ENCODE measurements at places on chromosomes 6 and 20.

- peak; percentile 70 for DNase-seq
Observed at GRCh38 chr6:22145823-22146677, 150.8 kb downstream of the PRL start.

DNA sequence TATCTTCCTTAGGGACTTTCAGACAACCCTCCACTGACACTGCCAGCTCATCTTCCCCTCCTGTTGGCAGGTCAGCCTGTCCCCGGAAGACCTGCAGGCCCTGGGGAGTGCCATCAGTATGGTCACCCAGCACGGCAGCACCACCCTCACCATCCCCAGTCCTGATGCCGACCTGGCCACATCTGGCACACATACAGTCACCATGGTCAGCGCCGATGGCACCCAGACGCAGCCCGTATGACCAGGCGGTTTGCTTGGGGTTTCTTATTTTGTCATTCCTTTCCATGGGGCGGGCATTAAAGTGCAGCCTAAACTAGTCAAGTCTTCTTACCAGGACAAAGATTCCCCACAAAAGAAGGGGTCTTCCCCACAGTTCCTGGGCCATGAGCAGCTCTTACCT is 3.9 kb upstream of the DEF6 start:
- DNase-seq = no peak

DNA sequence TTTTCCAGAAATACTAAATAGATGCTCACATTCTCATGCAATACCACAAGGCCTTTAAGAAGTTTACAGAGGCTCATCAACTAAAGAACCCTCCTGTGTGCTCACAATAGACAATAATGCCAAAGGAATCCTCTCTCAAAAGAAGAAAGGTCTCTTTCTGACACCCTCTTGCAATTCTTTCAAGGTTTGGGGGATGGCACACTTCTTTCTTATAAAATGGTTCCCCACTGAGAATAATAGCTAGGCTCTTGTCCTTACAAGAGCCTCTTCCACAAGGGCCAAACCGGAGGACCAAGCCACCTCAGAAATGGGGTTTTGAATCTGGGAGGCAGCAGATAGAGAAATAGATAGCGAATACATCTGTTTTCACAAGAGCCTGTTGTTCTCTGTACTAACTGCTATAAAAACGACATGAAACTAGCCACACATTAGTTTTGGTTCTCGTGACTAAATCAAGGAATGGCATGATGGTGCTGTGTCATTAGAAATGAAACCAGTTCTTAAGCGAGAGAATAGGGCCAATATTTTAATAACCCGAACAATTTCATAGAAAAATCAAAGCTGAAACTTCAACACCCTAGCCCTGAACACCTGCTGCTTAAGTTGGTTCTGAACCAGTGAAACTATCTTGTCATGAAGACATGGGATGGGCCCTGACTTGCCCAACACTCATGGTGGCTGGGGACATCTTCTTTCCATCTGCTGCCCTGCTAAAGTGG is 81.1 kb downstream of the PRDM1 start:
- DNase-seq = no peak

DNA sequence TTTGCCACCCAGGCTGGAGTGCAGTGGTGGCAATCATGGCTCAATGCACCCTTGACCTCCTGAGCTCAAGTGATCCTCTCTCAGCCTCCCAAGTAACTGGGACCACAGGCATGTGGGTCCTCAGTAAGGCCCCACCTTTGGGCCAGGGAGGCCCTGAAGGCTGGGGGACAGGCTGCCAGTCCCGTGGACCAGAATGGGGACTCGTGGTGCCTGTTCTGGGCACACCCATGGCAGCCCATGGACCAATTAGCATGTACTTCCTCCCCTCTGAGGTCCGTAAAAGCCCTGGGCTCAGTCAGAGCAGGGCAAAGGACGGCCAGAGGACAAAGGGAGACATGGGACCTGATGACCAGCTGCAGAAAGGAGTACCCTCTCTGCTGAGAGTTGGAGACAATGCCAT is 1590.8 kb downstream of the KHDRBS2 start:
- DNase-seq = no peak

GRCh38 chr6:125791820-125792165 is 1.0 kb downstream of the NCOA7 start:
- no peak for DNase-seq

DNA sequence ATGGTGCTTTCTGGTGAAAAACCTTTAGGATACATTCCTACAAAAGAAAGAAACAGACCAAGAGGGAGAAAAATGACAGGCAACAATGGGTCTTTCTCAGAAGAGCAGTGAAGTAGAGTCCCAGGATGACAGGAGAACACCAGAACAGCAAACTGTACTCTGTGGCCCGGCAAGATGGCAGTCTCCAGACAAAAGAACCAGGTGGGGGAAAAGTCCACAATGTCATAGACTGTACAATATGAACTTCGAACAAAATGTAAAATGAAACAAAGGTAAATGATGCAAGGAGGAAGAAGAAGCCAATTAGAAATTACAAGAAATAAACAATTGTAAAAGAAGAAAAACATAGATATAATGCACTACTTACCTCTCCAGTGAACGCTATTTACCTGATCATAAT is 23.2 kb upstream of the HSF2 start:
- DNase-seq = no peak

GRCh38 chr6:76247527-76247926 is 175.1 kb upstream of the IMPG1 start:
- DNase-seq = no peak

GRCh38 chr6:98041921-98042320 is 758.9 kb upstream of the MMS22L start:
- DNase-seq = no peak

DNA sequence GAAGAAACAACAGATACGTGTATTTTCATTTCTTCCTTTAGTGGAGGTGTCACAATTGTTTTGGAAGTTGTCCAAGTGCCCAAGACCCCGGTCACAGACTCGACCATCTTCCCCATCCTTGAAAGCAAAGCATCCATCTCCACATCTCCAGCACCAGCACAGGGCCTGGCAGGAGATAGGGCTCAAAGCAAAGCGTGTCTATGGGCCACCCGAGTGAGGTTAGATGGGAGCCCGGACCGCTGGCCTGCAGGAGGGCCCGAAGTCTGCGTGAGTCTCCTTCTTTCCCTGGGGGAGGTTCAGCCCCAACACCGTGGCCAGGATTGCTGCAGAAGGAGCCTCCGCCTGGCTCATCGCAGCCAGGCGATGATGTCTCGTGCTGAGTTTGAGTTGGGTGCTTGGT is 83.5 kb upstream of the SULF2 start:
- DNase-seq = no peak

DNA sequence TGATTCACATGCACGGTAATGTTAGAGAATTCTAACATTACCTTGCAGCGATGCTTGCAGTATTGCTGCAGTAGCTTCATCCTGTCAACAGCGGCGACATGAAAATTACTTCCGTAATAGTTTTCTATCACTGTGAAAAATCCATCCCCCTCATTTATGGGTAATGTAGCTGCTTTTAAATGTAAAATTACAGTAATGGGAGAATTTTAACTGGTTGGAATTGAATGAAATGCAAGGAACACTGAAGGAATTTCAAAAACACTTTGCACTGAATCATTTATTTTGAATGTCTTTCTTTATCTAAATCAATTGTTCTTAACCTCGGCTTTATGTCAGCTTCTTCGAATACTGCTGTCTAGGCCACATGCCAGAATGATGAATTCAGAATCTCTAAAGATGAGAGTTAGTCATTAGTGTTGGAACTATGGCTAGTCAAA is 102.4 kb upstream of the HIVEP1 start:
- DNase-seq = no peak

DNA sequence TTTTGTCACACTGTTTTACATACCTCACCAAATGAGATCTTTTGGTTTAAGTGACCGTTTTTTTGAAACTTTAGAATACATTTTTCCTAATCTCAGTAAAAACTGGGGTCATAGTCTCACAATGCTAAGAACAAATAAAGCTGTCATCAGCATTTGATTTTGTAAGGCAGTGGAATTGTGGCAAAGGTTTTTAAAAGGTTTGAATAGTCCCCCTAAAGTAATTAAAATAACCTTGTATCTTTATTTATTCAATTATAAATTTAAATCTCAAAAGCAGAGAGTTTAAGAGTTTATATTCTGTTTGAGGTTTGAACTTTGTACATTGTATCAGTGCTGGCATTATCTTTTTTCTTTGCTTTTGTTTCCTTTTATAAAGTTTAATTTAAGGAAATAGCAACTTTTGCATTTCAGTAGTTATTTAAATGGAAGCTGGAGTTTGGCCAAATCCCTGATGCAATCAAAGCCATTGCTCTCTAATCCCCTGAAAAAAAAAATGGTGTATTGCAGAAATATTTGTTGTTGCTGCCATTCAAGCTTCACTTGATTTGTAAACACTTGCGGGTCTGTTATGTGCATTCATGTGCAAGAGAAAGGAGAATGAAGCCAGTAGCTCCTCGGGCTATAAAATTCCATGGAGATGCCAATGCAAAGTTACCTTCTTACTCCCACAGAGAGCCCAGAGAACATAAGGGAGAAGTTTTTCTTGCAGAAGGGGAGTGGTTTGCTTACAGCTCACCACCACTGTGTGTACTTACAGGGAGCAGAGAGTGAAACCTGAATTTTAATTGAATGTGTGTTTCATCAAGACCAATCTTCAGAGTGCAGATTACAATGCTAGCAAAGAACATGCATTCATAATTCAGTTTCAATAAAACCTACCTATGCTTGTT is 391.8 kb downstream of the ARHGAP18 start:
- DNase-seq = peak; percentile 77

DNA sequence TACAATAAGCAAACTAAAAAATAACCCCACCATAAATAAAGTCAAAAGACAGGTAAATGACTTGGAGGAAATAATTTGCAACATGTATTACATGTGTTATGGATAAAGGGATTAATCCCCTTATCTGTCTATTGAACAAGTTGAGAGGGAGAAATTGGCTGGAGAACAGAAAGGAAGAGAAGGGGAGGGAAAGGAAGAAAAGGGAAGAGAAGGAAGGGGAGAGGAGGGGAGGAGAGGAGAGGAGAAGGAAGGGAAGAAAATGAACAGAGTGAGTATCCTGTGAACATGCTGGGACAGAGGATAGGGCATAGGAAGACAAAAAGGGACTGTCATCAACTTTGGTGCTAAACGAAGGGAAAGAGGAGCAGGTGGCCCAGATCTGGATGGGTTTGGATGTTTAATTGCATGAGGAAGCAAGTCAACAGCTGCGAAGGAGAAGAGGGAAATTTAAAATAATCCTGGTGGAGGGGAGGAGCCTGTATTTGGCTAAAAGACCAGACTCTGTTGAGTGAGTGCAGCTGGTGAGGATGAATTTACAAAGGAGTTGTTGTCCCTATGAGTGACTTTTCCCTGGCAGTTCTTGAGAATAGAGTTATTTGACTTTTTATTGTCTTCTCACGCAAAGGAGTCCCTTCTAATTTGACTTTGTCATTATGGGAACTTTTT is 14.2 kb upstream of the SHLD1 start:
- peak; percentile 14 for DNase-seq

- DNase-seq = no peak
Observed at GRCh38 chr20:58567437-58567836, 52.2 kb upstream of the APCDD1L start.

DNA sequence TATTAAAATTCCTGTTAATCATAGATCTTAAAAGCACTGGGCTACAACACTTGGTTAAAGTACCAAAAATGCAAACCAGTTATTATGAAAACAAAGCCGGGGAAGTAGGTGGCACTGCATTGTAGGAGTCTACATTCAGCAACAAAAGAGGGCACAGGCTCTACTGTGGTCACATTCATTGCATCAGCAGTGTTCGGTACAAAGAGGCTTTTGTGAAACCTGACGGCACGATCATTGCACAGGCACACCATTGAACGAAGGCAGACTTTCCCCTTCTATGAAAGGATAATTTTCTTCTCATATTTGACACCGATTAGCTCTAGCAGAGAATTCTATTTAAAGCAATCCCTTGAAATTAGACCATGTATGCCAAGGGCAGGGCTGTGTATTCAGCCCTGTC is 44.6 kb upstream of the AGPAT4 start:
- no peak for DNase-seq

DNA sequence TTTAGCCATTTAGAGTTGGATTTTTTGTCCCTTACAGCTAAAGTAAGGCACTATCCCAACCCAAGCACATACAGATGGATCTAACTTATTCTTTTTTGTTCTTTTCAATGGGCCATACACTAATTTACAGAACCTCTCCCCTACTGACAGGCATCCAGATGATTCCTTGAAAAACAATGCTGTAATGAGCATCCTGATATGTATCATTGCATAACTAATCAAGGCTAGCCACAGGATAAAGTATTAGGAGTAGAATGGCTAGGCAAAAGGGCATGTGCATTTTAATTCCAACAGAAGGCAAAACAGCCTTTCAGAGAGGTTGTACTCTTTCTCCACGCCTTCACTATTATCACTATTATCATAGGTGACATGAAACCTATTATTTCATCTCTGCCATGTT is 54.1 kb downstream of the ELOVL5 start:
- DNase-seq = no peak

DNA sequence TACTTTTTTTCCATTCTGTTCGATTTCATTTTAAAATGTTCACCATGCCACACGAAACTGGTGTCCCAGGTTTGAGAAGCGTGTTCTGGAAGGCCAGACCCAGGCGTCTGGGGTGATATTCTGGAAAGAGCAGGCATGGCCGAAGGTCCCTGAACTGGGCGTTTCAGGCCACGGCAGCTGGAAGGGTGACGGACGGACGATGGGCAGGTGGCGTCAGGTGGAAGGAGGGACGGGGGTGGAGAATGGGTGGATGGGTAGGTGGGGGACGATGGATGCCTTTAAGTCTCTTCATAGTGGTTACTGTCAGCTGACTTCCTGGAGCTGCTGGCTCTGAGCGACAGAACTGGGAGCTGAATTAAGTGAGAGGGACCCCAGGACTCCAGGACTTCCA is 44.6 kb downstream of the CDH4 start:
- DNase-seq = no peak

GRCh38 chr6:20365456-20365855 is 36.2 kb upstream of the E2F3 start:
- DNase-seq = no peak

DNA sequence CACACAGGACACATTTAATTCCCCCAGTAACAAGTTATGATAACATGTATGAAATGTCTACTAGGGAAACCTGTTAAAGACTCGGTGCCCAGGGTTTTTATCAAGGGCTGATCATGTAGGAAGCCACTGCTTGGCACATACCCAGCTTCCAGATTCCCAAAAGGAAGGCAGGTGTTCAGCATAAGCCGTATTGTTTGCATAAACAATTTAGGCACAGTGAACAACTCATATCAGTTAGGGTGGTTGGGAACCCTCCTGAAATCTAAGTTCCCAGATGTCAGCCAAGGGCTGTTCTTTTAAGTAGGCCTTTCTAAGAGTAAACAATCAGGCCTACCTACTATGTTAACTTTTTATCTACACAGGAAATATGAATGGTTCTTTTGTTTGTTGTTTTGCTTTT is 74.1 kb downstream of the ASXL1 start:
- DNase-seq = no peak

GRCh38 chr6:28315628-28316027 is 20.3 kb downstream of the ZSCAN31 start:
- no peak for DNase-seq

GRCh38 chr6:53439556-53439955 is 90.8 kb upstream of the ELOVL5 start:
- DNase-seq = no peak

DNA sequence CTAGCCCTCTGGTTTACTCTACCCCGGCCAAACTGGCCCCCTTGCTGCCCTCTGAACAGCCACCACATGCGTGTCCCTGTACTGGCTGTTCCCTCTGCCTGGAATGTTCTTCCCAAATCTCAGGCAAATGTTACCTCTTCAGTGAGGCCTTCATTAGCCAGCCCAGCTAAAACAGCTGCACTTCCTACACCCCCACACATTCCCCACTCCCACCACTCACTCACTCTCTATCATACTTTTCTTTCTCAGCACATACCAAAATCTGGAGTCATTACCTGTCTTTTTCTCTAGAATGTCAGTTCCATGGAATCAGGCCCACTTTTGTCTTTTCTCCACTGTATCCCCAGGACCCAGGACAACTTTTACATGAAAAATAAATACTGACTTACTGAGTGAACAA is 401.2 kb upstream of the SULF2 start:
- DNase-seq = no peak
